Activated CD4-positive, alpha-beta T cell treated with anti-CD3 and anti-CD28 coated beads, Interleukin-2, Interleukin-4, amounts not matched to agents 100 ng/mL and 50 ng/mL, durations not matched to agents 16 hours and 8 hours (primary cell): ENCODE measurements at places on chromosomes 2 and 18.

- DNase-seq: peak; percentile 46
Observed at GRCh38 chr2:98730053-98730706, 752 bp downstream of the MGAT4A start.

DNA sequence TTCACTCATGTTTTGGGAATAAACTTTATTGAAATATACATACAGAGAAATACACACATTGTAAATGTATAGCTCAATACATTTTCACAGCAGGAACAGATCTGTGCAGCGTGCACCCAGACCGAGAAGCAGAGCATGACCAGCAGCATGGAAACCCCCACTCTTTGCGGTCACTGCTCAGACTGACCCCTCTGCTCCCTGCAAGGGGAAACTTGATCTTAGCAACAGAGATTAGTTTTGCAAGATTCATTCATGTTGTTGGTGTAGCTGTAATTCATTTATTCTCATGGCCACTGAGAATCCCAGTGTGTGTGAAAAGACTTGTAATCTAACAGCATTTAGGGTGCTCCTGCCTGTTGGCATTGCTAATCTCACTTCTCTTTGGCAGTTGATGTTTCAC, 35.2 kb downstream of the LPIN1 start:
- DNase-seq: no peak

DNA sequence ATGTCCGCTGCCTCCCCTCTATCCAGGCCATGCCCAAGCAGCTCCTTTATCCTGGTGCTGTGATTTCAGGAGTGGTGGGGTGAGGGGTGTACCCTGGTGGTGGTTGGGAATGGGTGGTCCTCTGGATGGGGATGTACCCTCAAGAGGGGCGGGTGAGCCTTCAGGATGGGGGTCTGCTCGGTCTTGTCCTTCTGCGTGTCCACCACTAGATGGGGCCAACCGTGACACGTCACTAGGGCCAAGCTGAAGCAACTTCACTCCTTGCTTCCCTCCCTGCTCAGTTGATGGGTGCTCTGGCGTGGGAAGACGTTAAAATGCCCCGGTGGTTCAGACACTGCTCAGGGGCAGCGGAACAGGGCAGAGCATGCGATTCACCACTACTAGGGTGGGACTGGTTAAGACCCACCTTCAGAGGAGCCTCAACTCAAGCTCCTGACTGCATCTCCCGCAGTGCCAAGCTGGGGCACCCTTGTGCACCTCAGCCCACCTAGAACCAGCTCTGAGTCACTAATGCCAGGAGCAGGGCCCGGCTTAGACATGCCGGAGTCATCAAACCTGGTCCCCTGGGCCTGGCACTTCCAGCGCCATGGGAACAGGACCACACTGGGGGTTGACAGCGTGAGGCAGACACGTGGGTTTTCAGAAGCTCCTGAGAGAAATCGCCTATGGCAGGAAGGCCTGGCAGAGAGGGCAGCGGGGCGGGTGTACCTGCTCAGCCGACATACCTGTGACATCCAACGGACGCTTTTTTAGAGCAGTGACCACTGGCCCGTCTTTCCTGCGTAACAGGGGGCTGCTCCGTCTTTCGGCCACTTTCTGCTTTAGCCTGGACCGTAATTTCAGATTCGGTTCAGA, 256.7 kb downstream of the HDAC4 start:
- peak; percentile 32 for DNase-seq

- DNase-seq: no peak
Observed at GRCh38 chr2:120381192-120381591, 35.3 kb downstream of the INHBB start.

- no peak for DNase-seq
Observed at GRCh38 chr2:157469726-157470125, 25.8 kb upstream of the CYTIP start.
